ENCODE measurements at places on chromosomes 7 and 10. TPM values are rescaled to one million over a fixed set of nuclear protein-coding genes. Genes with fewer than 3 reads are reported as not detected.

DNA sequence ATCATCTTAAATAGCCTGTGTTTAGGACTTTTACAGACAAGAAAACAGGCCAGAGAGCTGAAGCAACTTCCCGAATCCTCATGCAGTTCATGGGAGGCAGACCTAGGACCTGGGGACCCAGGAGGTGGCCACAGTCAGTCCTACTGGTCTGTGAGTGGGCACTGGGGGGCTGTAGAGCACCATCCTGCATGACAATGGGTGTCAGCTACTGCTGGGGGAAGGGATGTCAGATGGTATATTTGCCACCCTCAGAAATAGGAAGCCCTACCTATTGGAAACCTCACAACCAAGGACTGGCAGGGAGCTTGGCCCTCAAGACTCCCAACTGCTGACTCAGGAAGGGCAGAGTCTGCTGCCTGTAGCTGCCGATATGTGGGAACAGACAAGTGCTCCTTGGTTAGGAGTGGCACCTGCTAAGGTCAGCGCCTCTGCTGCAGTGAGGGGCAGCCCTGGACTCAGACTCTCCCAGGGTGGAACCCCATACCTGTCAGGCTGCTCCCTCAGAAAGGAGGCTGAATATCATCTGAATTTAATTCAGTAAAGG is 29.7 kb downstream of the OGDH start:
- no peak for DNase-seq

- DNase-seq, result no peak
Observed at GRCh38 chr10:95445837-95446486, 115.2 kb downstream of the SORBS1 start.

DNA sequence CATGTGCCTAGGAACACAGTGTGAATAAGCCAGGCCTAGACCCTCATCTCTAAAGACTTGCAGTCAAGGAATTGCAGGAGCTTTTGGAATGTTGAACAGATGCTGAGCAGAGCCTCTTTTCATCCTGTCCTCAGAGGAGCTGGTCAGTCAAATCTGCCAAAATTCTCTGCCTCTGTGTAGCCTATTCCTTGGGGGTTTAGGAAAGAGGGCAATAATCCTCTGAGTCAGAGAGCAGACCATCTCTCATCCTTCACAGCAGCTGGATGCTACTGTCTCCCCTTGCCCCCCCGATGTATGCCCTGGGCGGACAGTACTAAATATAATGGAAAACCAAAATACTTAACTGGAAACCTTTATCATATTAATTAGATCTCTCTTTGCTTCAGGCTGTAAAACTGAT is 52.6 kb downstream of the BICC1 start:
- no peak for DNase-seq

DNA sequence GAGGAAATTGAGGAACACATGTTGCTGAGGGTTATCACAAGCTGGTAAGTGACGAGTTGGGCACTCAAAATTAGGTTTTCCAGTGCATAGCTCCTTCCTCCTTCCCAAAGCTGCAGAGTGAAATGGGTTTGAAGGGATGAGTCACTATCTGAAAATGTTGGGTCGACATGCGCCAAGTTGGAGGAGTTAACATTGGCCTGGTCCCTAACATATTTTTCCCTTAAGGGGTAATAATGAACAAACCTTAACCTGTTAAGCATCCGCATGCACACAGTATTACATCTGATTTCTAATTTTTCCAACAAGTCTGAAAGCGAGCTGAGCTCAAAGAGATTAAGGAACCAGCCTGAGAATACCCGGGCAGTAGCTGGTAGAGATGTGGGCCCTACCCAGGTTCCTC is 20.7 kb upstream of the TECTB start:
- no peak for DNase-seq

DNA sequence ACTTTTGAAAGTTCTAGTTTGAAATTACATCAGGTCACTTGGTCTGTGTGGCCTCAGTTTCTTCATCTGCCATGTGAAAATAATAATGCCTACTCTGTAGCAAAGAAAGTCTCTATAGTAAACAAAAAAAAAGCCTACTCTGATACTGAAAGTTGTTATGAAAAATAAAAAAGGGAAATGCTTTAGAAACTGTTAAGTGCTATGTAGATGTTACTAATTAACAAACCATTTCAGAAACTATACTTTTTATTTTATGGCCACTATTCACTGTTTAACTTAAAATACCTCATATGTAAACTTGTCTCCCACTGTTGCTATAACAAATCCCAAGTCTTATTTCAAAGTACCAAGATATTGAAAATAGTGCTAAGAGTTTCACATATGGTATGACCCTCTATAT is 50.6 kb downstream of the CFTR start:
- no peak for DNase-seq

NPY gene
- not detected for polyA plus RNA-seq

MUC12 gene
- polyA plus RNA-seq, result not detected

Measured in kidney (tissue), 22 donors.